ENCODE measurements at places on chromosomes 7 and 10.

GRCh38 chr7:118839515-118839914, 615.0 kb downstream of the ANKRD7 start:
- no peak for DNase-seq

DNA sequence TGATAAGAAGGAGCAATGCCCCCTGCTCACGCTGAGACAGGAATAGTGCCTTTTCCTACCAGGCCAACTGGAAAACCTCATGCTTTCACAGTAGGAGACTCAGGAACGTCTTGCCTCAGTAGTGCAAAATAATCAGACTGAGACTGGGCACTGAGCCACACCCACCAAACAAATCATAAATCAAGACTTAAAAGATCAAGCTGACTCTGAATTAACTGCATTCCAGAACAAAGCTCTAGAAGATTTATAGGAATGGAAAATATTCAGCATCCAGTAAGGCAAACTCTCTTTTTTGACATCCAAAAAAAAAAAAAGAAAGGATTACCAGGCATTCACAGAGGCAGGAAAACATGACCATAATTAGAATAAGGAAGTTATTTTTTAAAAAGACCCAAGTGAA, 30.5 kb upstream of the SLC18A3 start:
- no peak for DNase-seq

DNA sequence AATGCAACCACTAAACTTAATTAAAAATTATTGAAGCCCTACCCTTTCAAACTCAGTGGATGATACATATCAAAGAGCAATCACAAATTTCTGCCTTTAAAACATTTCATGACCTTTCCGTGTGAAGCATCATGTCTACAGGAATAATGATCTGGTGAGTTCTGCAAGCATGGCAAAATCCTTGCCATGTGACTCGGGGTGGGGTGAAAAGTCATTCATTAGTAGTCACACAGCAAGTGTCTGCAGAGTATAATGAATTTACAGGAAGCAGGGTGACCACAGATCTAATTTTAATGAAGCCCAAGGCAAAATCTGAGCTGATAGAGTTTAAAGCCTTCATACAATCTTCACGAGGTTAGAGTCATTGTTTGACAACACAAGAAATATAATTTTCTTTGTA, 351.9 kb downstream of the THSD7A start:
- DNase-seq, result no peak

DNA sequence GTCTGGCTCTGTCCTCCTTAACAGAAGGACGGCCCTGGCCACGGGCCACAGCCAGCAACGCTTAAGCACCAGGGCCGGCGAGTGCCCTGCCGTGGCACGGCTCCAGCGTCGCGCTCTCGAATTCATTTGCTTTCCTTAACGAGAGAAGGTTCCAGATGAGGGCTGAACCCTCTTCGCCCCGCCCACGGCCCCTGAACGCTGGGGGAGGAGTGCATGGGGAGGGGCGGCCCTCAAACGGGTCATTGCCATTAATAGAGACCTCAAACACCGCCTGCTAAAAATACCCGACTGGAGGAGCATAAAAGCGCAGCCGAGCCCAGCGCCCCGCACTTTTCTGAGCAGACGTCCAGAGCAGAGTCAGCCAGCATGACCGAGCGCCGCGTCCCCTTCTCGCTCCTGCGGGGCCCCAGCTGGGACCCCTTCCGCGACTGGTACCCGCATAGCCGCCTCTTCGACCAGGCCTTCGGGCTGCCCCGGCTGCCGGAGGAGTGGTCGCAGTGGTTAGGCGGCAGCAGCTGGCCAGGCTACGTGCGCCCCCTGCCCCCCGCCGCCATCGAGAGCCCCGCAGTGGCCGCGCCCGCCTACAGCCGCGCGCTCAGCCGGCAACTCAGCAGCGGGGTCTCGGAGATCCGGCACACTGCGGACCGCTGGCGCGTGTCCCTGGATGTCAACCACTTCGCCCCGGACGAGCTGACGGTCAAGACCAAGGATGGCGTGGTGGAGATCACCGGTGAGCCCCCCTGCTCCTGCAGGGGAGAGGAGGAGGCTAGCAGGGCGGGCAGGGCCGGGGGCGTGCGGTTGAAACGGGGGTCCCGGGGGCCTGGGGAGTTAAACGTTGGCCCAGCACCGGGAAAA, at the start of gene HSPB1:
Gene HSPB1 (plus strand): TSS at position 327 of the 855 bp plus-strand sequence. CDS start 40 bp downstream, at position 367.
- DNase-seq, result peak; percentile 79

DNA sequence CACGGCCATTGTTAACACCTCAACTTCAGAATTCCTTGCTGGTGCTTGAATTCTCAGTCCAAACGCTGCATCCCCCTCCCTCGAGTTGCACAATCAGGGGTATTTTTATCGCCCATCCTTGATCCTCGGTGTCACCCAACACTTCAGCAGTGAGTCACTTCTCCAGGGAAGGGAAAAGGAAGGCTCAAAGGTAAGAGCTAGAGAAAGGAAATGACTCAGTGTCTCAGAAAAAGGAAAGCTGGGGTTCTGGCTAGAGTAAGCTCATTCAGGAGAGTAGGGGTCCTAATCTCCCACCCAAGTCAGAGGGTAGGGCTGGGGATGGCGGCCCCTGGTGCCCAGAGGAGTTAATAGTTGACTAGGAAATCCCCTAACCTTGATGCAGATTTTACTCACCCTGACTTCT, 39.8 kb upstream of the TRIM8 start:
- no peak for DNase-seq

DNA sequence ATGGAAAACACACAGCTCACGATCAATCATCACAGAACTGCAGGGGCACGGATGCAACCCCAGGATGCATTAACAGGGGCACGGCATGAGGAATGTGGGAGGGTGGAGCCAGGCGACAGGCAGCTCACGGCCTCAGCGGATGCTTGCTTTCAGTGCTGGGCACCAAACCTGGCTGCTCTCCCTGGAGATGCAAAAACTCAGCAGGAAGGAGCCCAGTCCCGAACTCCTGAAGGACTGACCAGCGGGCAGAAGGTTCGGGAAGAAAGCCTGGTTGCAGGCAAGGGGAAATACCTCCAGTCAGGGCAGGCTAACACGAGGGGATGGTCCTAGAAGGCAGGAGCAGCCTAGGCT, 66.8 kb downstream of the CHST15 start:
- peak; percentile 32 for DNase-seq

DNA sequence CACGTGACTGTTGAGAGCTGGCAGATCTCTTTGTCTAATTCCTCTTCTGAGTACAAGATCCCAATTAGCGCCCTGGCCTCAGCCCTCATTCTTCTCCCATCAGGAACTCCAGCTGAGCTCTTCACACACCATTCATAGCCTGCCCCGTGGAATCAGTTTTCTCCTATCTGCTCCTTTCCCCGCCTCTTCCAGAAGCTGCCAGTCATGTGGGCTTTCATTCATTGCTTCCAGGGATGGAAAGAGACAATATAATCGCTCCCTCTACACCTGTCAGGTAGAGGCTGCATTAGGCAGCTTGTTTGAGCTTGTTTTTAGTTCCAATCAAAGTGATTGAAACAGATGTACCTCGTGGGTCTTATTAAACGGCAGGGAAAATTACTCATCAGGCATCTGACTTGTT, 515.8 kb downstream of the TYW1 start:
- peak; percentile 50 for DNase-seq

DNA sequence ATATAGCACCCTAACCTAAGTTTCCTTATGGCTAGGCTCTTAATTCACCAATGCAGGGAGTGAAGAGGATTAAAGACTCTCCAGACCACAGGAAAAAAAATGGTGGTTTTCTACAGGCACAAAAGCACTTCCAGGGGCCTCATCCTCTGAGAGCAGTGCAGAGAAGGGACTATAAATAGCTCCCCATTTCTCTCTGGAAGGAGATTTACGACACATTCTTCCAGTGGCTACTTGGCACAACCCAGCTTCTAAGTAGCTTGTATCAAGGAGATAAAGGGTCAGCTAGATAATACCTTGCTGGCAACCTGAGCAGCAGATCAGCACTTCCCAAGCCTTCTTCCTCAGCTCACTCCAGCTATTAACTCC, 73.5 kb downstream of the CRPPA start:
- DNase-seq, result peak; percentile 49

- no peak for DNase-seq
Measured at GRCh38 chr10:54368984-54369383, 432.0 kb downstream of the PCDH15 start.

DNA sequence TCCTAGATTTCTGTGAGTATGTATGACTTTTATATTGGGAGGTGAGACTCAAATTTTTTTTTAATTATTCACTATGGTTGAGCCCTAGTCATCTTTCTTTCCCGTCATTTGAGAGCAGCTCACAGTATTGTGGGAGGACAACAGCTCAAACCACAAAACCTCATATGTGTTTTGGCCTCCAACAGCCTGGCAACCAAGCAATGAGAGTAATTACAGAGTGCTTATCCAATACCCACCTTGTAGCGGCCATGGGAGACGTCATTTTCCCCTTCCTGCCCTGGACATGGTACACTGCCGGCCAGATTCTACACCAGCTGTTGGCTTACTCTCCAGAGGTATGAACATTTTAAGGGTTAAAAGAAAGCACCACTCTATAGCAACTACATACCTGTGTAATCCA, 49.1 kb downstream of the DOCK4 start:
- no peak for DNase-seq

DNA sequence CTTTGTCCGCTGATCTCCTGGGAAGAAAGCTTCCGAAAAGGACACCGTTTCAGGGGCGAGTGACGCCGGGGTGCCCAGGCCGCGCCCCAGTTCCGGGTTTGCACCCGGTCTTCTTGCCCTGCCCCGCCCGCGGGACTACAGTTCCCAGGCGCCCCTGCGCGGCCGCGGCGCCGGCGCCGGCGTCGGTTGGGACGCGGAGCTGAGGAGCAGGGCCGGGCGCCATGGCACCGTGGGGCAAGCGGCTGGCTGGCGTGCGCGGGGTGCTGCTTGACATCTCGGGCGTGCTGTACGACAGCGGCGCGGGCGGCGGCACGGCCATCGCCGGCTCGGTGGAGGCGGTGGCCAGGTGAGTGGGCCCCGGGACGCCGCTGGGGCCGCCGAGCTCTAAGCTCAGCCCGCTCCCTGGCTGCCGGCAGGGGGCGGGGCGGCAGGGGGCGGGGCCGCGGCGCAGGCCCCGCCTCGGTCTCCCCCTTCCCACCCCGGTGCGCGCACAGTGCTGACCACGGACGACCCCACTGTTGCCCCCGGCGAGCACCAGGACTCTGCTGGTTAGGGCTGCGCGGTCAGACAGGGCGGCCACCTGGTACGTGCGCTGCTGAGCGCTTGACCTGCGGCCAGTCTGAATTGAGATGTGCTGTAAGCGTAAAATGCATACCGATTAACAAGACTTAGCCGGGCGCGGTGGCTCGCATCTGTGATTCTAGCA, at the start of gene LHPP:
Gene LHPP (plus strand): TSS at position 182 of the 706 bp plus-strand sequence. CDS start 40 bp downstream, at position 222.
- DNase-seq, result peak; percentile 85

DNA sequence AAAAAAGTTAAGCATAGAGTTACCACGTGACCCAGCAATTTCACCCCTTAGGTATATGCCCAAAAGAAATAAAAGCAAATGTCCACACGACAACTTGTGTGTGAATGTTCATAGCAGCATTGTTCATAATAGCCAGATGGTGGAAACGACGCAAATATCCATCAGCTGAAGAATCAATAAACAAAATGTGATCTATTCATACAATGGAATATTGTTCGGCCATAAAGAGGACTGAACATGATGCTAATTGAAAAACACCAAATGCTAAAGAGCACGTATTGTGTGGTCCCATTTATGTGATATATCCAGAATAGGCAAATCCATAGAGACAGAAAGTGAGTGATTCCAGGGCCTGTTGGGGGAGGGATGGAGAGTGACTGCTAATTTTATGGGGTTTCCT, 18.3 kb upstream of the USP6NL start:
- no peak for DNase-seq

GRCh38 chr7:2838873-2839578, 5.1 kb downstream of the GNA12 start:
- DNase-seq, result no peak

GRCh38 chr7:21383227-21384220, 44.4 kb upstream of the SP4 start:
- no peak for DNase-seq

DNA sequence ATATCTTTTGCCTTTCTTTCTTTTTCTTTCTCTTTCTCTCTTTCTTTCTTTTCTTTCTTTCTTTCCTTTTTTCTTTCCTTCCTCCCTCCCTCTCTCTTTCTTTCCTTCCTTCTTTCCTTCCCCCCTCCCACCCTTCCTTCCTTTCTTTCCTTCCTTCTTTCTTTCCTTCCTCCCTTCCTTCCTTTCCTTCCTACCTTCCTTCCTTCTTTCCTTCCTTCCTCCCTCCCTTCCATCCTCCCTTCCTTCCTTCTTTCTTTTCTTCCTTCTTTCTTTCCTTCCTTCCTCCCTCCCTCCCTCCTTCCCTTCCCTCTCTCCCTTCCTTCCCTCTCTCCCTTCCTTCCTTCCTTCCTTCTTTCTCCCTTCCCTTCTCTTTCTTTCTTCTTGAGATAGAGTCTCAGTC, 25.5 kb upstream of the CALN1 start:
- DNase-seq, result no peak

- no peak for DNase-seq
Measured at GRCh38 chr10:677750-678661, 11.5 kb downstream of the DIP2C start.

GRCh38 chr10:20948686-20949327, 51.7 kb upstream of the NEBL start:
- no peak for DNase-seq

GRCh38 chr7:13745530-13745929, 243.9 kb downstream of the ETV1 start:
- no peak for DNase-seq

GRCh38 chr7:105613611-105614330, 32.5 kb upstream of the EFCAB10 start:
- no peak for DNase-seq

DNA sequence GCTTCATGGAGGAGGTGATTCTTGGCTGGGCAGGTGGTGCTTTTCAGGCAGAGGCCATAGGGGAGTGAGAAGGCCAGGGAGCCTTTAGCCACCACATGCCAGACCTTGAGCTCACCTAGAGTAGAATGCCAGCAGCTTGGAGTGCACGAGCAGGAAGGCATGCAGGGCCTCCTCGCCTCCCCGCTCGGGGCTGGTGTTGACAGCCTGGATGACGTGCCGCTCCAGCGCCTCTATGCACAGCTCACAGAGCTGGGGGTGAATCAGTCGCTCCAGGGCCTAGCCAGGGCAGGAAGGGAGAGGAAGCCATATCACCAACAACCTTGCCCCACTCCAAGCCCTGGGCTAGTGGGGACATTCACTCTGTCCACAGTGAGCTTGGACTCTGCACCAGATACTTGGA, 15.7 kb downstream of the HPS1 start:
- no peak for DNase-seq

All from neural progenitor cell (in vitro differentiated cells).